ENCODE measurements at places on chromosomes 7 and 10. TPM values are rescaled to one million over a fixed set of nuclear protein-coding genes. Genes with fewer than 3 reads are reported as not detected.

SORBS1 gene
- total RNA-seq: 3.1 TPM

FANK1 gene
- 0.85 TPM for total RNA-seq

FGFR2 gene
- 0.53 TPM for total RNA-seq

ADCY1 gene
- total RNA-seq: 1.5 TPM

TAS2R4 gene
- 0.05 TPM for total RNA-seq

HOXA7 gene
- not detected for total RNA-seq

AMPH gene
- total RNA-seq: 0.42 TPM

MYL10 gene
- 0.75 TPM for total RNA-seq

PILRA gene
- 0.45 TPM for total RNA-seq

PDCD11 gene
- total RNA-seq: 98.2 TPM

DUSP5 gene
- 46.7 TPM for total RNA-seq

PLXNA4 gene
- not detected for total RNA-seq

DUS4L gene
- 17.0 TPM for total RNA-seq

C10orf62 gene
- total RNA-seq: 0.56 TPM

POLR3A gene
- total RNA-seq: 11.9 TPM

ELOVL3 gene
- not detected for total RNA-seq

GPR85 gene
- total RNA-seq: 0.83 TPM

TMEM106B gene
- total RNA-seq: 24.7 TPM

RTKN2 gene
- 1.9 TPM for total RNA-seq

OR2A5 gene
- total RNA-seq: not detected

PHYHIPL gene
- not detected for total RNA-seq

EBLN1 gene
- not detected for total RNA-seq

KIAA1549 gene
- 3.6 TPM for total RNA-seq

C10orf67 gene
- not detected for total RNA-seq

INHBA gene
- 65.2 TPM for total RNA-seq

PCDH15 gene
- total RNA-seq: 0.68 TPM

STRIP2 gene
- 7.6 TPM for total RNA-seq

THNSL1 gene
- total RNA-seq: 2.5 TPM

EVX1 gene
- not detected for total RNA-seq

SAMD9L gene
- 5.5 TPM for total RNA-seq
